NCI-H446 (cell line): ENCODE measurements at places on chromosomes 4 and X.

GRCh38 chr4:53529025-53529424 lies 62.3 kb downstream of the LNX1 start:
- no peak for DNase-seq

DNA sequence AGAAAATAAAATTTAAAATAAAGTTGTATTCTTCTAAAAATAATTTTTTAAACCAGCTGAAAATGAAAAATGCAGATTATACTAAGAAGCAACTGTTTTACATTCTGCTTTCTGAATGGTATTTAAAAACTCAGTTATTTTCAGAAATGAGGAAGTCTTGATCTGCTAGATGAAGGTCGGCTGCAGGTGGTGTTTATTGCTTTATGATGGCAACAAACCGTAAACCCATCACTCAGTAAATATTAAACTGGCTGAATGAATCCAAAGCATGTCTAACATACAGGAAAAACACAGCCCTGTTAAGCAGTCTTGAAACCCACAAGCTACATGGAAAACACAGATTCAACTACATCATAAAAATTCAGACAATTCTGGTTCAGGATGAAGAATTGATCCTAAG lies 29.3 kb downstream of the DYNLT3 start:
- DNase-seq: no peak

DNA sequence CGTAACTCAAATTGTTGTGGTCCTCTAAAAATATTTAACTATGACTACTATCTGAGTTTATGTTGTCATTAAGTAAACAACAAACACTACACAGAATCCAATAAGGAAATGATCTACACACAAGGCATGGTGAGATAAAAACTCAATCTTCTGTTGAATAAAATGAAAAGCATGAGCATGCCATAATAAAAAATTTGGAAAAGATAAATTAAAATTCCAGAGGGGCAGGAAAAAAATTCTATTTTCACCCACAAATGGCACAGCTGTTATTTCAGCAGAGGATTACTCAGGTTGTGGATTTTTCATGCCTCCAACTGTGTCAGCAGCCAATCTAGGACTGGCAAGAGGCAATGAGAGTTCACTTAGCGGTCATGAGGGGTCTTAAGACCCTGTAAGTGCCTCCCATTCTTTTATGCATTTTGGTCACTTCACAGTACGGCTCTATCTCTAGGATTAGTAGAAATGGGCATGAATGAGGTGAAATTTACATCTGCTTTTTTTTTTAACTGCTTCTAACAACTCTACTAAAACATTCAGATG lies 639.8 kb upstream of the DIPK2B start:
- no peak for DNase-seq

DNA sequence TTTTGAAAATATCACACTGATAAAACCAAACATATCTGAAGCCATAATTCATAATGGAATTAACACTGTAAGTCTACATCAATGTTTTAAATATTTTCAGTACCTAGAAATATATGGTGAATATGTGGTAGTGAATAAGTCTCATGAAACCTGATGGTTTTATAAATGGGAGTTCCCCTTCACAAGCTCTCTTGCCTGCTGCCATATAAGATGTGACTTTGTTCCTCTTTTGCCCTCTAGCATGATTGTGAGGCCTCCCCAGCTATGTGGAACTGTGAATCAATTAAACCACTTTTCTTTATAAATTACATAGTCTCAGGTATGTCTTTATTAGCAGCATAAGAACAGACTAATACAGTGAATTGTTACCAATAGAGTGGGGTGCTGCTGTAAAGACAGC lies 536.8 kb upstream of the GALNT7 start:
- no peak for DNase-seq

- DNase-seq: no peak
These were observed 62.6 kb downstream of the PKD2 start for GRCh38 chr4:88070031-88070430.

DNA sequence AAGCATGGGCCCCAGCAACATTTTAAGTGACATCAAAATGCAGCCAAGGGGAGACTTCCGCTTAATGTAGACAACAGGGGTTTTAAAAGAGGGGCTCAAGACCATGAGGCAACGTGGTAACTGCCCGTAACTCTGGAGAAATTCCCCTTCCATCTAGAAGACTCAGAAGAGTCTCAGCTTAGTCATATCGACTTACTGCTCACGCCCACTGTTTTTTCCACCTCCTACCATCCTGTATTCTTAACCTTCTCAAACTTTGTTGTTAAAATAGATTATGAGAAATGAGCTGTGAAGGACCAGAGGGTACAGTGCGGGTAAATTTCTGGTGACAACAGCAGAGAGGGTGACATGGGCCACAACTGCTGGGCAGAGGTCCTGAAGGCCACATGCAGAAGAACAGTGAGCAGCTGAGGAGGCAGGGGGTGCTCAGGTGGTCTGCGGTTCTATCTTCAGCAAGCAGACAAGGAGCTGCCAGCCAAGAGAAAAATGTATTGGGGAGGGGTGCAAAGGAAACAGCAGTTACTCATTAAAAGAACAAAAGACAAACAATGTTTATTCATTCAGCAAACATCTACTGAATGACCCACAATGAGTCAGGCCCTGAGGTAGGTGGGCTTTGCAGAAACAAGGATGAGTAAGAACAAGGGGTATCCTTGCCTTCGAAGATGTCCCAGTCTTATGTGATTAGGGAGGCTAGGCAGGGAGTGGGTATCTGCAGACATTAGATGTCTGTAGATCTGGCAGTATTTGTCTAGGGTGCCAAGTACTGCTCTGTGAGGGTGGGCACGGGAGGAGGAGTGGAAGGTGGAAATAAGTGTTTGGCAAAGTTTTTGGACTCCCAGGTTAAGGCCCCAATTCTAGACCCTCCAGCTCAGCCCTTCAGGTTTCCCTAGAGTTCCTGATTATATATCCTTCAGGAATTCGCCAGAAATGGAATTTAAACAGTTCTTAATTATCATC lies 175.3 kb downstream of the TSPAN5 start:
- DNase-seq: no peak

DNA sequence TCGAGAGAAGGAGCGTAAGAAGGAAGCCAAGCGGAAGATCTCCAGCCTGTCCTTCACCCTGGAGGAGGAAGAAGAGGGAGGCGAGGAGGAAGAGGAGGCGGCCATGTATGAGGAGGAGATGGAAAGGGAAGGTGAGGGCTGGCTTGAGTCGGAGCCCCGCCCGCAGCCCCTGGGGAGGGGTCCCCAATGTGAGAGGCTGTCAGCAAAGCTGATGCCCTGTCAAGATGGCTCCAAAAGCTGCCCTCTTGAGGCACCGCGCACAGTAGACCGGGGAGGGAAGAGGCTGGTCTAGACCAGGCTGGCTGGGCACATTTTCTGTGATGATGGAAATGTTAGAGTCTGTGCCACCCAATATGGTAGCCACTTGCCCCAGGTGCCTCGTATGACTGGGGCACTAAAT lies 2.5 kb downstream of the FAM50A start:
- no peak for DNase-seq

- no peak for DNase-seq
These were observed 855.1 kb upstream of the INTU start for GRCh38 chr4:126777649-126778048.

- DNase-seq: no peak
These were observed 40.5 kb downstream of the RBPJ start for GRCh38 chr4:26361297-26361696.

GRCh38 chr4:10093801-10094552 lies 22.6 kb downstream of the WDR1 start:
- DNase-seq: no peak

GRCh38 chr4:168551945-168552695 lies 55.3 kb downstream of the PALLD start:
- peak; percentile 37 for DNase-seq

- no peak for DNase-seq
These were observed 47.8 kb downstream of the SEPSECS start for GRCh38 chr4:25112366-25112994.

DNA sequence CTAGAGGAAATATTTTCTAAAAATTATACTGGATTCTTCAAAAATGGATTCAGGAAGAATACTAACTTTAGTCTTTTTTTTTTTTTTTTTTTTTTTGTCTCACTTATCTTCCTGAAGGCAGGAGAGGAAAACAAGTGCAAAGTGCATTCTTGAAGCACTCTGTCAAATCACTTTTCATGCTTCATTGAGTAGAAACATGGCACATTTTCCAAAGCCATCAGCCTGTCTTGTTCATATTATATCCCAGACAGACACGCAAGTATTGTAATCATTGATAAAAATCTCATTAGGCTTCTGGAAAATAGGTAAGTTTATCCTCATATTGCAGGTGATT lies 1.2 kb downstream of the BBS12 start:
- no peak for DNase-seq

DNA sequence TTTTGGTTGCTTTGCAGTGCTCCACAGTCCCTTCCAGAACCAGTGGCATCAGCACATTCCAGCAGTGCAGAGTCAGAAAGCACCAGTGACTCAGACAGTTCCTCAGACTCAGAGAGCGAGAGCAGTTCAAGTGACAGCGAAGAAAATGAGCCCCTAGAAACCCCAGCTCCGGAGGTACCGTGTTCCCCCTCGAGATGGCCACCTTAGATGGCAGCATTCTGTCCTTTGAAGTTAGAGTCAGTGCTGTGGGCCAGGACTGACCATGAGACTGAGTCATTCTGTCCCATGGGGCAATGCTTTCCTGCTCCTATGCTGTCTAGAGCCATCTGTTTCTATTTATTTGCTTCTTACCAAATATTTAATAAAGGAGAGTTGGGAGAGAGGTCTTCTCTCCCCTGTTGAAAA lies 112.3 kb downstream of the KLHL8 start:
- DNase-seq: no peak

DNA sequence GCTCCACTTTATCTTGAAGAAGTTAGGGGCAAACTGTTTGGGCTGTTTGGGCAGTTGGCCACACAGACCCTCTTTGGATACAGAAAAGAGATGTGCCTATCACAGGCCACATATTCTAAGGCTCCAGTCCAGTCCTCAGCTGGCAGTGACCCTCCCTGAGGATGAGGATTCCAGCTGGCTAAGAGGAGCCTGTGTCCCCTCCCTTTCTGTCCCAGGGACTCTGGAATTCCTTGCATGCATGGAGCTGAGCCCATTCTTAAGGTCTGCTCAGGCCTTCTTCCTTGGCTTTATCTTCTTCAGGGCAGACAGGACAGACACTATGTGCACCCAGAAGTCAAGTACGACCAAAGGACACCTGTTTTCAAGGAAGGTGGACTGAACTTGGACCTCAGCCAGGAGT lies 23.8 kb upstream of the GK2 start:
- DNase-seq: no peak

GRCh38 chr4:82044141-82044993 lies 329.4 kb downstream of the HNRNPD start:
- DNase-seq: no peak

DNA sequence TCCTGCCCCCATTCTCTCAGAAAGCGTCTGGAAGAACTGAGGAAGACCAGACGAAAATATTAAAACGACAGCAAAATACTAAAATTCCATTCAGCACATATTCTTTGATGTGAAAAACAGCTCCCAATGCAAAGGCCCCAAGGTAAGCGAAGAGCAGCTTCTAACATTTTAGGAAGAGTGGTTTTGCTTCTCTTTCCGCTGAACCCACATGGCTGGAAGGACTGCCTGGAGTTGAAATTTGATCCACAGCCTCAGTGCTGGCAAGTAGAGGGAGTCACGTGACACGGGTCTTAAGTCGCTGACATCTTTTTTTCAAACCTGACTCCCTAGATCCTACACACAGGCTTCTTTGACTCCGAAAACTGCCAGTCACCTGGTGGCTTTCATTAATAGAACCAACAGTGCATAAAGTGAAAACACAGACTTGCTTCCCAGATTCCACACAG lies at the start of gene FAM13A:
Gene FAM13A, minus strand, starts transcription at position 233 of the 446 bp plus-strand sequence. Its CDS starts 221 bp downstream, at position 12.
- peak; percentile 94 for DNase-seq

DNA sequence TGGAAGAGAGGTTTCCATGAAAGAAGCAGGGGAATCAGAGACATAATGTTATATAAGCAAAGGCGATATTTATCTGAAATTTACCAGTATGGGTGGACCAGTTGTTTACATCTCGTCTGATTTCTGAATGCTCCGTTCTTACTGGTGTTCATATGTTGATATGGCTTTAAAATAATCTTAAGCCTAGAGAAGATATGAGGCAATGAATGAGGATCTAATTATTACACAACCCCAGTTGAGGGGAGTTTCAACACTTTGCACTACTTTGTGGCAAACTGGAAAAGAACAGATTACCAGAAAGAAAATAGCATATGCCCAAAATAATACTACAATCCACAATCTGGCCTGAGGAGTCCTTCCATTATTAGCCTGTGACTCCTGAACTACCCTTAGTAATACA lies 263.3 kb upstream of the MAGEB2 start:
- no peak for DNase-seq

DNA sequence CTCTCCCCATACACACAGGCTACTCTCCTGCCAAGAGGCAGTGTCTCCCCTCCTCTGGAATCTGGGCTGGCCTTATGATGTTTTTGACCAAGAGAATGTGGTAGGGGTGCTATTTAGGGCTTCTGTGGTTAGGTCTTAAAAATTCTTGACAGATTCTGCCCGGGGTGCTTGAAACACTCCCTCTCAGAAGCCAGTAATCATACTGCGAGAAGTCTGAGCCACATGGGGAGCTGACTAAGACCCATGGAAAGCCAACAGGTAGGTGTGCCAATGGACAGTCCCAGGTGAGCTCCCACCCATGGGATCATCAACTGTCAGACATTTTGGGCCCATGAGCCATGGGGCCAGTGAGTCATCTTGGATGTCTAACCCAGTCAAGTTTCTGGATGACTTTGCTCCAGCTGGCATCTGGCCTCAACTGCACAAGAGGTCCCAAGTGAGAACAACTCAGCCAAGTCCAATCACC lies 315.7 kb downstream of the FBXW7 start:
- no peak for DNase-seq

GRCh38 chr4:66204534-66205247 lies 534.4 kb upstream of the EPHA5 start:
- no peak for DNase-seq

DNA sequence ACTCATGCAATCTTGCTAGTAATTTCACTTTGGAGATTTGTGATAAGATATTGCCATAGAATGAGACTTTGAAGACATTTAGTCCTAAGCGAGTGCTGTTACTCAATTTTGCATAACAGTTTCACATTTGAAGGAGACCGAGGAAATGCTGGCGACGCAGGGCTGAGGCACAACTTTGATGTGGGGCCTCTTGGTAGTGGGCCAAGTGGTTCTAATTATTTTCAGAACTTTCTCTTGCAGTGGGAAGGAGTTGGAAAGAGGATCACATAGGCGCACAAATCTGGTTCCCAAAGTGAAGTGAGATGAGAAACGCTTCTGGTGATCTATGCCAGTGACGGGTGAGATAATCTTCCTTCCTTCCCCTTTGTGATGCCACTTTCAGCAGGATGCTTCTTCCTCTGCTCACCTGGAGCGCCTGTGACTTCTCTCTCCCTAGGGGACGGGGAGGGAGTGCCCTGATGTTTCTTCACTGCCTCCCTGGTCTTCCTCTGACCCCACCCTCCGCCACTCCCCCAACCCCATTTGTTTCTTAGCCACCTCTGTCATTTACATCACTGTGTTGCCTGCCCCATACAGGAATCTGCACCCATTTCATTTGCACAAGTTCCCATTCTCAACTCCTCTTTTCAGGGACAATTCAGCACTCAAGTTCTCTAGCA lies 138.9 kb upstream of the MID1 start:
- no peak for DNase-seq

DNA sequence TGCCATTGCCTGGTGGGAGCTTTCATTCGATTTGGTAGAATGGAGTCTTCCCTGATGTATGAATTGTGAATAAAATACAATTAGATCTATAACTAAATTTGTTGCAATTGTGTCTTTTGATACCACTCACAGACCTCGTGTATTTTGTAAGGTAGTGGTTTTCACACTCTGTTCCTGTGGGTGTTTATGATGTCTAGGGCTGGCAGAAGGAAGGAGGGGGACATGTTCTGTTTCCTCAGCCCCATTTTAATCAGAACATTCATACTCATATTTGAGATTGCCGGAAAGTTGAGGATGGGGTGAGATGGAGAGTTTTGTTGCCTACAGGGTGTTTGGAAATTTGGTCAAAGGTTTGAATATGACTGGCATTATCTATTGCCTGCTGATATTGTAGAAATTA lies 42.9 kb downstream of the PTTG2 start:
- DNase-seq: no peak
